ENCODE measurements at places on chromosomes 13 and 19.
A peak's percentile ranks its signal among the peaks of the same experiment; 100 is the strongest.

- DNase-seq = no peak
Measured at GRCh38 chr19:28971049-28971448, 241.9 kb downstream of the UQCRFS1 start.

GRCh38 chr13:63455938-63456337 is 2040.3 kb upstream of the PCDH20 start:
- DNase-seq = no peak

GRCh38 chr19:6528544-6529121 is 2.2 kb upstream of the TNFSF9 start:
- peak; percentile 84 for DNase-seq

DNA sequence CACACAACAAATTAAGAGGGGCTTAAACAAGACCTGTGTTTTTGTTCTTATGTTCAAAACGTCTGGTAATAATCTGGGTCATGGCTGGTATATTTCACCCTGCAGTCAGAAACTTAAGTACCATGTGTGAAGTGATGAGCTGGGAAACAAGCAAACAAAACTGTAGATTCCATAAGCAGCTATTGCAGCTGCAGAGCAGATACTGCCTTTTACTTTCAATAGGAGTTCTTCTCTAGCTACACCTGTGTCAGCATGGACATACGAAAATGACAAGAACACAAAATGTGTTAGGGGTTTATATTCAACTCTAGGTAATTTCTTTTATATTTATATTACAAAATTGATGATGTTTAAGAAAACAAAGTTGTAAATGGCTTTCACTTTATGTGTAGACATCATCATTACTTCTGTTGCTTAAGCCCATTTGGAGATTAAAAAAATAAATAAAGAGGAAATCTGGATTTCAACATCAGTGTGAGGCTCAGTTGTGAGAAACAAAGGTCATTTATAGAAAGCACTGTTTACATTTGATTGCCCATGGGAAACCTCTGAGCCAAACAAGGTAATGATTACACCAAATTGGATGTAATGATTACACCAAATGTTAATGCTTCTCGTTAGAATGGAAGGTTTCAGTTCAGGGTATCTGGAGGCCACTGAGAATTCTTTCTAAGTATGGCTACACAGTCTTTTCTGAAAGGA is 451.0 kb upstream of the SLC10A2 start:
- no peak for DNase-seq

DNA sequence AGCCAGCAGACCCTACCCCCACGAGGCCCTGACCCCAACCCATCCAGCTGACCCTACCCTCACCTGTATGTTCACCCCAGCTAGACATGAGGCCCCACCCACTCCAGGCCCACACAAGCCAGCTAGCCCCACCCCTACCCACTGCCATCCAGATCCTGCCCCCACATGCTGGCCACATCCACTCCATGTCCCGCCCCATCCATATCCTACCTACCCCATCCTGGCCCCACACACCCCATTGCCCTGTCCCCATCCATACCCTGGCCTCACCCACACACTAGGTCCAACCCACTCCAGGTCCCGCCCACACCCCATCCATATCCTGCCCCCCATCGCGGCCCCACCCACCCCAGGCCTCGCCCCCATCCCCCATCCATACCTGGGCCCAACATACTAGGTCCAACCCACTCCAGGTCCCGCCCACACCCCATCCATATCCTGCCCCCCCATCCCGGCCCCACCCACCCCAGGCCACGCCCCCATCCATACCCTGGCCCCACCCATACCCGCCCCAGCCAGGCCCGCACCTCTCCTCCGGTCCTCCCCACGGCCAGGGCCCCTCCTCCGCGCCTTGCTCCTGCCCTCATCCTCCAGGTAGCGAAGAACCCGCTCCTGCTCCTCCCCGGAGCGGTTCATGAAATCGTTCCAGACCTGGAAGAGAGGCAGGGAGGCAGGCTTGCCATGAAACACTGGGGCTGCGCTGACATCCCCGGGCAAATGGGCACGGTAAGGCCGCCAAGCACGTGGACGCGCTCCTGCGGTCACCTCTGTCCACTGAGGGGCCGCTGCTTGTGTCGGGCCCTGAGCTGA is 7.2 kb downstream of the RNU6-9 start:
- DNase-seq = no peak

Data from NB4 (cell line).